Activated CD8-positive, alpha-beta memory T cell treated with anti-CD3 and anti-CD28 coated beads for 48 hours (primary cell): ENCODE measurements at places on chromosomes 2 and 18.

DNA sequence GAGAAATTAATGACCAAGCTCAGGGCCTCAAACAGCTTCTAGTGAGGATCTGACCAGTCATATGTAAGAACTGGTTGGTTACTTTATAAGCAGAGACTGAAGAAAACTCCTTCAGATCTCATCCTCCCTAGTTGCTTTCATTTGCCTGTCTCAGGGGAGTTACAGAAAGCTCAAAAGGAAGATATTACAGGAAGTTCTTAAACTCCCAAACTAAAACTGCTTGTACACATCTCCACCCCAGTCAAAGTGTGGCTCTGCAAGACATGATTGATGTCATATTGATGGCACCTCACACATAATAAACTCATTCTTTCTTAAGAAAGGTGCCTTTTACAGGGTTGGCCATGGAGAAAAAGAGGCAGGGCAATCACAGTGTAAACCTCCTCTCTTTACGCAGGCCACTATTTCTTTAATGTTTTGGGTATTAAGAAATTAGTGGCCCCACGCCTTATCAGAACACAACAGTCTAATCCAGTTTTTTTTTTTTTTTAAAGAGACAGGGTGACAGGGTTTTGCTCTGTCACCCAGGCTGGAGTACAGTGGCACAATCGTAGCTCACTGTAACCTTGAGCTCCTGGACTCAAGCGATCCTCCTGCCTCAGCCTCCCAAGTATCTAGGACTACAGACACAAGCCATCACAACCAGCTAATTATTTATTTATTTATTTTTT lies 62.6 kb upstream of the STK17B start:
- DNase-seq = no peak

DNA sequence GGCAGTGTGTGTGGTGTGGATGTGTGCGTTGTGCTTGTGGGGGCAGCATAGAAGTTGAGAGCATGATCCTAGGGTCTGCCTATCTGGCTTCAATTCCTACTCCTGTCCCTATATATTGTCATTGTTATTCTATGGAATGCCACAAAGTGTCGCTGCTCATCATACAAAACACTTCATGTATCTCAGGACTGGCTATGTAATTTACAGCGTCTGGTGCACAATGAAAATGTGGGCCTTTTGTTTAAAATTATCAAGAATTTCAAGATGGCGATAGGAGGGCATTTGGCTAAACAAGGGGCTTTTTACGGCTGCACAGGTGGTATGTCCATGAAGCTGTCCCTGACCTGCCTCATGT lies 3.4 kb downstream of the SERPINB2 start:
- no peak for DNase-seq

DNA sequence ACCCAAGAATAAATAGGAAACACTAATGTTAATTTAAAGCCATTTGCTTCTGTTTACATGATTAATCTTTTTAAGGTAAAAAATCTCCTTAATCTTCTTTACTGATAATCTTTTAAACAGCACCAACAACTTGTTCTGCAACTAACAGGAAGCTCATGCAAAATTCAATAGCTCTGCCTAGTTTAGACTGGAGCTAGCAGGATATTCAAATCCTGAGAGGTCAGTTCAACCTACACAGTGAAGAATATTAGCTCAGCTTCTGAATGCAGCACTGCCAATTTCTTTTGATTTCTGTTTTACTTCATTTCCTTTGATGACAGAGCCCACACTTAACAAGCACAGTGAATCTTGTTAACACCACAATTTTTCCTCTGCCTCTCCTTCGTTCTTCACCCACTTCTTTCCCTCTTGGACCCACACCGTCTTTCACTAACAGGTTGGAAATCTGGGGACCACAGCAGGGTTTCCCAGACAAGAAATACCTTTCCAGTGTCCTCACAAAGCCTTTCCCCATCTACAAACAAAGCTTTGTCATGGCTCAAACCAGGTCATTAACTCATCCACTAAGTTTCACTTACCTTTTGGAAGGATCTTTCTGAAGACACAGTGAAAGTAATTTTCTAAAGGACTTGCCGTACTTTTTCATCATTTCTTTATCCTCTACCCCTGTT lies 109.8 kb downstream of the STK39 start:
- DNase-seq = no peak

GRCh38 chr2:148253685-148254084 lies 232.8 kb downstream of the MBD5 start:
- no peak for DNase-seq

DNA sequence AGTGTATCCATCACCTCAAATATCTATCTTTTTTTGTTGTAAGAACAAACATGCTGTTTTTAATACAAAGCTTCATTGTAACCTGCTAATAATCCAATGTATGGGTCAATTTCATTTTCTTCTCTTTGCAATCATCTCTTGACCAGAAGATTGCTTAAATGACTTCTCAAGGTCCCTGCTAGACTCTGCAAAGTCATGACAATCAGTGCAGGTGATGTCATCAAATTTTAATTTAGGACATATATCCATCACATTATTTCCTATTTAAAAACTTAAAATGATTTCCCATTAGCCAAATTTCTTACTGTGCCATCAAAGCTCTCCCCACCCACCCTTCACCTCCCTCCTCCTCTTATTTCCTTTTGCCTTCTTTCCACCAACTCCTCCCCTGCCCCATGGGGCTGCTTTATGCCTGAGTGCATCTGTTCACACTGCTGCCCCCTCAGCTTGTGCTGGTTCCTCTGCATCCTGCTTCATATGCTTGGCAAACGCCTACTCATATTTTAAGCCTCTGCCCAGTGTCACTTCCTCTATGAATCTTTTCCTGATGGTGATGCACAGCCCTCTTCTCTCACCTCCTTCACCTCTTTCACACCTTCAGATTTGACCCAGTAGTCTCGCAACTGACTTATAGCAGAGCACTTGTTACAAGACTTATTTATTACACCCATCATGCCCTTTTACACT lies 20.3 kb downstream of the PLEK start:
- DNase-seq = no peak

DNA sequence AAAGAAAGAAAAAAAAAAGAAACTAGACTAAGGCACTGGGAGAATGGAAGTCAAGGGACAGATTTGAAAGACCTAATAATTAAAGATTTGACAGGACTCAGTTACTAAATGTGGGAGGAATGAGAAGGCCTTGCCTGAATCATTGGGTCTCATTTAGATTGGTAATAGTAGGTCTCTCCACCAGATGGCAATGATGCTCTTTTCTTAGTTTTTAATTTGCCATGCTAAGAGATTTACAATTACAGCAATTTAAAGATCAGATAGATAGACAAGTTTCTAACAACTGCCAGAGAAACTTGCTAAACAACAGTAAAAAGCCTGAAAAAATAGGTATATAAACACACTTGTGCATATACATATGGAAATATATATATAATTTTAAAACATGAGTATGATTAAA lies 153.0 kb downstream of the TMEM247 start:
- no peak for DNase-seq

- no peak for DNase-seq
Measured at GRCh38 chr2:9644603-9645002, 13.8 kb upstream of the YWHAQ start.

DNA sequence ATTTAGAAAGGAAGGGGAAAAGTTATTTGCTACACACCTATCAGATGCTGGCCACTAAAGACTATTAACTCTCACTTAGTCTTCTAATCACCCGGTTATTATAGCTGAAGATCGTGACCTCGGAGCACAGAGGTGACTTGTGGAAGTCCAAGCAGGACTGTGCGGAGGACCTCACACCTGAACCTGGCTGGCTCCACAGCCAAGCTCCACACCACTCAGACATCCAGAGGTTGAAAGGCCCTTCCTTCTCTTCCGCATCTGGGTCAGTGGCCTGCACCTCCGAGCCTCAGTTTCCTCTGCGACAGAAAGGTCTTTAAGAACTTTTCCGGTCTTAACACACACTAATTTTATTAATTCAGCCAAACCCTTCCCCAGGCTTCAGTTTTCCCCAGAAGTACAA lies 57.9 kb downstream of the TNS1 start:
- no peak for DNase-seq

- DNase-seq = no peak
Measured at GRCh38 chr18:13338318-13338717, 119.8 kb downstream of the LDLRAD4 start.

- DNase-seq = no peak
Measured at GRCh38 chr2:158890296-158890905, 78.0 kb upstream of the TANC1 start.

GRCh38 chr2:119402106-119402505 lies 29.5 kb upstream of the TMEM37 start:
- DNase-seq = no peak

- no peak for DNase-seq
Measured at GRCh38 chr2:25453199-25453905, 111.6 kb upstream of the DNMT3A start.

- DNase-seq = no peak
Measured at GRCh38 chr2:112195167-112195766, 57.1 kb downstream of the FBLN7 start.

- no peak for DNase-seq
Measured at GRCh38 chr2:179837408-179837807, 24.0 kb downstream of the ZNF385B start.

- no peak for DNase-seq
Measured at GRCh38 chr2:238344035-238344434, 23.7 kb downstream of the TRAF3IP1 start.

DNA sequence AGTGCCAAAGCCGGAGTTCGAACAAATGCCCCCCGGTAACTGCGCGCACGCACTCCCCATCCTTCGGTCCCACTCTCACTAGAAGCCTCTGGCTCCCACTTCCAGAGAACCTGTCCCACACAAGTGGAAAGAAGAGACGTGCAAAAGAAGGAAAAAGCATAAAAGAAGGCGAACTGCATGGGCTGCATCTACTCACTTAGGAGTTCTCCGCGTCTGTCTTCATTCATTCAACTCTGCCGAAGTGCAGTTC lies 312 bp downstream of the NR4A2 start:
- DNase-seq = no peak

GRCh38 chr2:147712051-147712450 lies 132.8 kb upstream of the ACVR2A start:
- no peak for DNase-seq

DNA sequence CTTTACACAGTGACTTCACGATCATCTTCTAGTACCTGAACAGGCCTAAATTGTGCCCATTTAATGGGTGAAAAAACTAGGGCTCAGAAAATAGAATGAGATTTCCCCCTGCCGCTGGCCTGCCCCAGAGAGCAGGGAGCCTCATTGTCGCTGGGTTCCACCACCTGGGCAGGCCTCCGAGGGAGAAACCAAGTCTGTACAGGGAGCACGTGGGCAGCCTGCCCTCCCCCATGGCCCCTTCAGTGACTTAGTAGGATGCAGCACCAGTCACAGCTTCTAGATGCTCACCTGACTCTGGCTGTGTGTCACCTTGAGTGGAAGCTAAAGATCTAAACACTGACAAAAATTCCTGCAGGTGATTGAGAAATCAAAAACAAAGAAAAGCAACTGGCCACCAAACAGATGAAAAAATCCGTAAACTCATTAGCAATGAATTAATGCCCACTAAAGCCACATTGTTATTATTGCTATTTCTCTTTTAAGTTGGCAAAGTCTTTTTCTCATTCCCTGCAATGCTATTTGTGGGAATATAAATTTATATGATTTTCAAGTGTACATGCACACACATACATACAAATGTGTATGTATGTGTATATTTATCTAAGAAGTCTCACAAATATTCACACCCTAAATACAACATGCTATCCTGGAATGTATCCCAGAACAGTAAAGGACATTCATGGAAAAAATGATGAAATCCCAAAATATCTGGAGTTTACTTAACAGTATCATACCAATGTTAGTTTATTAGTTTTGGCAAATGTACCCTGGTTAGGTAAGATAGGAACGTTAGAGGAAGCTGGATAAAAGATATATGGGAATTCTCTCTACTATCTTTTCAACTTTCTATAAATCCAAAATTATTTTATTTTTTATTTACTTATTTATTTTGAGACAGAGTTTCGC lies 18.7 kb upstream of the ASPRV1 start:
- DNase-seq = no peak

- no peak for DNase-seq
Measured at GRCh38 chr18:2910261-2910660, 63.5 kb downstream of the EMILIN2 start.

GRCh38 chr2:188291617-188292347 lies at the start of gene GULP1:
Gene GULP1 (plus strand): TSS chr2:188291874. CDS start chr2:188477703, 185,829 bp downstream.
- DNase-seq = no peak

GRCh38 chr2:239767021-239767905 lies 257.9 kb downstream of the NDUFA10 start:
- no peak for DNase-seq

GRCh38 chr2:176997074-176997791 lies 215.4 kb upstream of the HNRNPA3 start:
- DNase-seq = peak; percentile 3

GRCh38 chr18:44474591-44474990 lies 206.1 kb upstream of the SETBP1 start:
- no peak for DNase-seq

DNA sequence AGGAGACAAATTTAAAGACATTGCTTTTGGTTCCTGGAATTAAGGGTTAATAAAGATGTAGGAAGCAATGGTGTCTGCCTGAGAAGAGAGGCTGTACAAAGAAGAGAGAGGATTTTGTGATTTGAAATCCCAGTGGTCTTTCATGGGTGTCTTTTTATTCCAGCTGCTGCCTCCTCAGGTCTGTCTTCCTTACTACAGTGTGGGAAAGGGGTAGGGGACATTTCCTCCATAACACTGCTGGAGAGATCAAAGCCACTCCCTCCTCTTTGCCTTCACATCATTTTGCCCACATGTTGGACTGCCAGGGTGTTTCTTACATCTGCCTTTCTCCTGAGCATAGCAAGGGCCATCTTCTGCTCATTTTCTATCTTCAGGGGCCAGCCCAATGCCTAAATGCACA lies 348.5 kb downstream of the EN1 start:
- no peak for DNase-seq

GRCh38 chr2:201558665-201559064 lies 84.6 kb downstream of the TMEM237 start:
- no peak for DNase-seq

GRCh38 chr2:72146347-72147302 lies 1.0 kb downstream of the CYP26B1 start:
- DNase-seq = no peak

- no peak for DNase-seq
Measured at GRCh38 chr2:69168144-69168813, 155.3 kb downstream of the ANTXR1 start.

DNA sequence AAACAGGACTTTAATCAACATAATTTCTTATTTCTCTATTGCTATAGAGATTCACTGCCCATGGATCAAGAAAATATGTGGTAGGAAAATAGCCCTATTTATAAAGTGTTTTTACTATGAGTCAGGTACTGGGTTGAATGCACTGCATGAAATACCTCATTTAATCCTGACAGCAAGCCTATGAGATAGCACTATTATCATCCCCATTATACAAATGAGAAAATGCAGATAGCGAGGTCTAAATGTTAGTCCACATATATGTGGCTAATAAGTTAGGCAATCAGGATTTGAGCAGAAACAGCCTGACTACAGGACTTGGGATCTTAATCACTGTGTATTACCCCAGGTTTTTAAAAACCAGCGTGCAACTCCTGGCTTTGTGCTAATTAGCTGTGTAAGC lies 8.5 kb upstream of the LYPD1 start:
- no peak for DNase-seq
